ENCODE measurements at places on chromosomes 1 and 21.

DNA sequence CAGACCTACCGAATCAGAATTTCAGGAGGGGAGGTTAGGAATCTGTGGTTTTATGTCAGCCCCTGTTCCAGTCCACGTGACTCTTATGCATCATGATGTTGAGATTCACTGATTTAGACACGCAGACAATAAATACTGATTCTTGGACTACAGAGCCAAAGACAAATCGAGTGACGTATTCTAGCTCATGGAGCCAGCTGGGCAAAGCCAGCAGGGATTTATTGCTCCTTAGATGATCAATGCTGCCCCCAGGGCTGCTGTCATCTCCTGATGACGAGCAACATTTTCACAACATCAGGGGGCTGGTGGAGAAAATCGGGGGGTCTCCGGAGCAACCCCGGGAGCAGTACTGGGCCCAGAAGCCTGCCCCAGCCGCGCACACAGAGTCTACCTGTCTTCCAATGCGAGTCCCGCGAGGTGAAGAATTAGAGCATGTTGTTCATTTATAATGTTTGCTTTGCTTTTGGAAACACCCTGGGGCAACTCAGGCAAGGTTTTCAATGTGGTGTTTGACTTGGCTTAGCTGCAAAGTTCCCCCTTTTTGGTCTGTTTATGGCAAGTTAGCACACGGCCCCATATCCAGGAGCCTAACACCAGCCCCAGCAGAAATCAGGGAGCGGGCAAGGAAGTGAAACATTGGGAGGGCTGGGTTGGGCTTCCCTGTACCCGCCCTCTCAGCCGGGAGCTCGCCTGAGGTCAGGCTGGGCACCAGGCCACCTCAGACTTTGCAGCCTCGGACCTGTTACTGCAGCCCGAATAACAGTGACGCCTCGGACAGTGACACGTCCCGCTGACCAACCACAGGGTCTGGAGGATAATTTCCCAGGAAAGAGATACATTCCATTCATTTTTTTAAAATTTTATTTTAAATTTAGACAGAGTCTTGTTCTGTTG is 19.9 kb upstream of the CLDN14 start:
- DNase-seq, result no peak

- DNase-seq, result no peak
Observed at GRCh38 chr1:182752077-182752988, 37.2 kb upstream of the NPL start.

DNA sequence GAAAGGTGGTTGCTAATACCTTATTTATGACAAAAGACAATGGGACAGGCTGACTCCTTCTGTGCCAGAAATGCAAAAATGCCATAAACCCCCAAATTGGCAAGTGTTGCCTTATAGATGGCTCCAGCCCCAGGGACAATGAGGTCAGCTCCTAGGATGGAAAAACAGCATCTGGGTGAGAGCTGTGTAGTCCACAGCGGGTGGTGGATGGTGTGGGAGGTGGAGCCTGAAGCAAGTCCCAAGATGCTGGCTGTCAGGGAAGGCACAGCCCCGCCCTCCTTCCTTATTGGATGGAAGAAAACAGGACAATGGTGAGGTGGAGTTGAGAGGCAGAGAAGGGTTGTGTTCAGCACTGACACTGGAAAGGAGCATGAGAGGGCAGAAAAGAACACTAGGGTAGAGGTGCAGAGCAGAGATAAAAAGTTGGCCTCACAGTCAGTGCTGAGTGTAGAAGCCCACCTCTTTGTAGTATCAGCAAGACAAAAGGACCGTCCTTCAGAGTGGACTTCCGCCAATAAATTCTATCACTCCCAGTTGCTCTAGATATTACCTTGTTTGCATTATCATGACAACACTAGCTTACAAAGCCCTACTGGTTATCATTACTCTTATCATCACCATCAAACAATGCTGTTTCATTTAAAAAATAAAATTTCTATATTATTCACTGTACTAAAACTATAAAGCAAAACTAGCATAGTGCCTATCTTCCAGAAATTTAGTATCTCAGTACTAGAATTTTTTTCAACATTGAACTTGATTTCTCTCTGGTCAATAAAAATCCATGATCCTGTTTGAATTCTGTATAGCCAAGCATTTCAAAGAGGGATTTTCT is 3.7 kb upstream of the SDE2 start:
- DNase-seq, result peak; percentile 16

DNA sequence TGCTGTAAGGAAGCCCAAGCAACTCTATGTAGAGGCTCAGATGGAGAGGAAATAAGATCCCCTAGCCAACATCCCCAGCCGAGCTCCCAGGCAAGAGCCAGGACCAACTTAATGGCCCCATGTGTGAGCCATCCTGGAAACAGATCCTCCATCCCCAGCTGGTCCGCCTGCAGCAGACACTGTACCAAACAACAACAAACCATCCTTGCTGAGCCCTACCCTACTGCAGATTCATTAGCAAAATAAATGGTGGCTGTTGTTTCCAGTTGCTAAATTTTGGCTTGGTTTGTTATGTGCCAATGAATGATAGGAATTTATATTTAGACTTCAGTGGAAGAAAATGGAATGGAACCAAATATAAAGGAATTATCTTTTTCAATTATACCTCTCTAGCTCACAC is 43.9 kb downstream of the LMX1A start:
- DNase-seq, result no peak

DNA sequence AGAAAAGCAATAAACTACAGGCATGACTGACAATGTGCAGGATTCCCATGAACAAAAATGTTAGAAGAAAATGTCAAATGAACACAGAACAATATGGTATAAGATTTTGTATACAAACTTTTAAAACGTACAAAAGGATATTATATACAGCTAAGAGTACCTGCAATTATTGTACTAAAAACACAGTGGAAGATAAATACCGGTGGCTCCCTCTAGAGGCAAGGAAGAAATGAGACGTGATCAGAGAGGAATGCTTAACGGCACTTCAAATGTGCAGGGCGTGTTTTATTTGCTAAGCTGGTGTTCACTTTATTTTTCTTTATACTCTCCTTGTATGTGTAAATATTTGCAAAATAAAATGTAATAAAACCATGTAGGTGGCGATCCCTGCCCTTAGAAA is 191.8 kb upstream of the SAMSN1 start:
- no peak for DNase-seq

- DNase-seq, result no peak
Observed at GRCh38 chr1:28078680-28079626, 9.5 kb downstream of the EYA3 start.

- DNase-seq, result no peak
Observed at GRCh38 chr1:203644191-203644590, 17.6 kb downstream of the ATP2B4 start.

- DNase-seq, result no peak
Observed at GRCh38 chr1:44032170-44032790, 1.0 kb upstream of the SLC6A9 start.

DNA sequence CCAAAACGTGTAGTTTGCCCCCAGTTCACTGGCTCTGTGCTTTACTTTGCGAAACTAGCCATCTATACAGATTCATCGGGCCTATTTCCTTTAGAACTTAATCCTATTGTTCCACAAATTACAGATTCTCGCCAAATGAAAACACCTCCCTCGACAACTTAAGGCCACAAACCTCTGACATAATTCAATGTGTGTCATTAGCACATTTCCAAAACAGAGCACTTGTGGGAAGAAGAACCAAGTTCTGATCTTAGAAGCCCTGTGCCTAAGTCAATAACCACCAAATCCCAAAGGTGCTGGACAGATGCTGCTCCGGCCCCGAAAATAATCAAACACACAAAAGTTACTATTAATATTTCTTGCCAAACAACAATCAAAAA is 93.9 kb downstream of the SLC45A1 start:
- no peak for DNase-seq

DNA sequence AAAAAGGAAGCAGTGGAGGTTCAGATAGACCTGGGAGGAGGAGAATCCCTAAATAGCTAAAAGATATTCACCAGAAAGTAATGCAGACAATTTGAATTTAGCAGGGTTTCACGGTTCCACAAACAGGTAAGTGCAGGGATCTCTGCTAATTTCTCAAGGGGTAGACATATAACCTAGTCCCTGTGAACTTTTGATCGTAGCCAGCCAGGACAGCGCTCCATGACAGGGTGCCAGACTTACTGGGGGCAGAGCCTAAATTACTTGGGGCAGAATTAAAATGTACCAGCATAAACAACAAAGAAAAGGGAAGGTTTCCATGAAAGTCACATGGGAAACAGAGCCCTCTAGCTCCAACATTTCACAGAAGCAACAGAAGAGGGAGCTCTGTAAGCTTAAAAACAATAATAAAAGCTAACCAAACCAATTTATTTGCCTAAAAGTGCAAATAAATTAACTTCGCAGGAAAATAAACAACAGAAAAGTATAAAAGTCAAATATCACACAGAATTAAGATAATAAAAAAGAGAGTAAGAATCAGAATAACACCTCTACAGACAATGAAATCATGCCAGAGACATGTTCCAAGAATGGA is 198.3 kb downstream of the DUSP10 start:
- no peak for DNase-seq

All from cerebellar nuclear complex (tissue), 1 donor.